ENCODE measurements at places on chromosomes 2 and 18. TPM values are rescaled to one million over a fixed set of nuclear protein-coding genes. Genes with fewer than 3 reads are reported as not detected.

NEURL3 gene
- total RNA-seq: 3.0 TPM

- no peak for DNase-seq
- H3K36me3 ChIP-seq: no peaks in the 10 kb centered on the region
- H3K27me3 ChIP-seq: peaks cover 3% of the 10 kb centered on the region
- no peak overlapping the region for H3K4me3 ChIP-seq
- H3K27ac ChIP-seq: no peak overlapping the region
Measured at GRCh38 chr2:18430996-18431748, 129.3 kb downstream of the RDH14 start.

DNA sequence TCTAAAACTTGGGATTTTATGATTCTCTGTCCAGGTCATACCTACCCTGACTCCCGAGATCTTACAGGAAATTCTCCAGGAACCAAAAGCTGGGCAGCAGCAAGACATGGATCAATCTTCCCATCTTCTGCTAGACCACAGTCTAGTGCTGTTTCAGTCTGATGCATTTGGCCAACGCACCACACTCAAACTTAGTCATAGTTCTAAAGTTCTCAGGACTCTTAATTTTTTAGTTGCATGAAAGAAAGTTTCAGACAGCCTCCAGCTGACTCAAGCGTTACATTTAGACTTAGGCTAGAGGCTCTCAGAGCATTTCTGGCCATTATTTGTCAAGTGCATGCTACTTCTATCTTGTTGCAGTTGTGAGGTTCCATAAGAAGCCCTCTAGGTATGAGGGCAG, 230.1 kb upstream of the CCDC150 start:
- no peak overlapping the region for H3K27ac ChIP-seq
- no peaks in the 10 kb centered on the region for H3K27me3 ChIP-seq
- H3K36me3 ChIP-seq: no peaks in the 10 kb centered on the region
- no peaks in the 10 kb centered on the region for H3K4me1 ChIP-seq

DNA sequence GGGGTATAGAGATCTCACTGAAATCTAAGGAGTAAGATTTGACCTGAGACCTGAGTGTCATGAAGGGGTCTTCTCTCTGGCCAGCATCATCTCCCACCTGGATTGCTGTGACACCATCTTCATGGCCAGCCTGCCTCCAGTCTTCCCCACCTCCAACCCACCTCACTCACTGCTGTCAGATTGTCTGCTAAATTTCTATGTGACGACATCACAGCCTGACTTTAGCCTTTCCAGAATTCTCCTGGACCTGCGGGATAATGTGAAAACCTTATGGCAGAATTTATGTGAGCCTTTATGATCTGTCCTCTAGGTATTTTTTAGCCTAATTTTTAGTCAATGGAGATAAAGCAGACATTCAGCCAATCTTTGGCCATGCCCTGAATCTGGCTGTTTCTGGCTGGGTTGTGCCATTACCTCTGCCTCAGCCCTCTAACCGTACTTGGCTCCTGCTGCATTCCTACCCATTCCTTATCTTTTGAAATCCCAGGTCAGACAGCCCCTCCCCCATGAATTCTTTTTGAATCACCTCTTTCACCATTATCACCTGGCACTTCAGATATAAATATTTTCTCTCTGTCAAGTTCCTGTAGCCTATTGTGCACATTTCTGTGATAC, 66.4 kb upstream of the MMADHC start:
- no peak overlapping the region for H3K27ac ChIP-seq
- no peak for DNase-seq
- no peaks in the 10 kb centered on the region for H3K27me3 ChIP-seq
- H3K4me3 ChIP-seq: no peak overlapping the region

DNA sequence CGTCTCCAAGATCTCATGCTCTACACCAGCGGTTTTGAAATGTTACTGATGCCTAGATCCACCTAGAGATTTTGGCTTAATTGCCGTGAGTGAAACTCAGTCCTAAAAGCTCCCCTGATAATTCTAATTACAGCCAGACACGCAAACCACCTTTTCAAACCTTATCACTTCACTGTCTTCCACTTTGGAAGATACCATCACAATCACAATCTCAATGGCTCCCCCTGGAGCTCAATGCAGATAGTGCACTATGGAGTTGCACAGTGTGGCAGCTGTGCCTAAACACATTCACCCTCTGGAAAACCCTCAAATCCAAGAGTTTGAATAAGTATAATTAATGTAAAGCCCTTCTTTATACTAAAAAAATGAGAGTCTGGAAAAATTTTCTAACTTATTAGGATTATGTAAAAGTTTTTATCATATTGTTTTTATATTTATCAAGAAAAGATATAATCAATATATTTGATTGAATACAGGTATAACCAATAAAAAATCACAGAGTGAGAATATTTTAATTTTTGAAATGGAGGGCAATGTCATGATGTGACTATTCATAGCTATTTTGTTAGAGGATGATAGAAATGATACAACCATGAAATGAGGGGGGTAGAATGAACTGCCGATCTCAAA, 102.9 kb upstream of the SLC8A1 start:
- H3K27ac ChIP-seq: no peak overlapping the region
- no peaks in the 10 kb centered on the region for H3K27me3 ChIP-seq
- peak; percentile 43 for DNase-seq
- H3K4me1 ChIP-seq: no peaks in the 10 kb centered on the region
- no peaks in the 10 kb centered on the region for H3K36me3 ChIP-seq

- DNase-seq: no peak
- no peak overlapping the region for H3K27ac ChIP-seq
- no peaks in the 10 kb centered on the region for H3K4me1 ChIP-seq
- H3K36me3 ChIP-seq: no peaks in the 10 kb centered on the region
- no peak overlapping the region for H3K4me3 ChIP-seq
Measured at GRCh38 chr18:57743008-57743407, 60.1 kb downstream of the ATP8B1 start.
